ENCODE measurements at places on chromosomes 3 and 15.

GRCh38 chr3:40224796-40225515, 84.6 kb upstream of the EIF1B start:
- DNase-seq, result no peak

DNA sequence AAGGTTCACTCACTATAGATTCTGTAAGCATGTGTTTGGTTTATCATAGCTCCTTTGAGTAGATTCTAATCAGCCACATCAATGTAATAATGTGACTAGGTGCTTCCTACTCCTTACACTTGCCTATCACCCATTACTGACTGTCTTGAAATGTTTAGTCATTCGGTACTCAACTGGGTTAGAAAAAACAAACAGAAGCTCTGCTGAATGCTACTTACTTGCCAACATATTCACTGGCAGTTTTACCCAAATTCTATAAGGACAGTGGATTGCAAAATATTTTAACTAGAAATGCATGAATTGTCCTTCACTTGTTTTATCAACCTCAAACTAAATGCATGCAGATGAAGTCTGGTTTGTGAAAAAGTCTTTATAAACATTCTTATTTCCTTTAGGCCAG, 352.1 kb upstream of the ALCAM start:
- no peak for DNase-seq

DNA sequence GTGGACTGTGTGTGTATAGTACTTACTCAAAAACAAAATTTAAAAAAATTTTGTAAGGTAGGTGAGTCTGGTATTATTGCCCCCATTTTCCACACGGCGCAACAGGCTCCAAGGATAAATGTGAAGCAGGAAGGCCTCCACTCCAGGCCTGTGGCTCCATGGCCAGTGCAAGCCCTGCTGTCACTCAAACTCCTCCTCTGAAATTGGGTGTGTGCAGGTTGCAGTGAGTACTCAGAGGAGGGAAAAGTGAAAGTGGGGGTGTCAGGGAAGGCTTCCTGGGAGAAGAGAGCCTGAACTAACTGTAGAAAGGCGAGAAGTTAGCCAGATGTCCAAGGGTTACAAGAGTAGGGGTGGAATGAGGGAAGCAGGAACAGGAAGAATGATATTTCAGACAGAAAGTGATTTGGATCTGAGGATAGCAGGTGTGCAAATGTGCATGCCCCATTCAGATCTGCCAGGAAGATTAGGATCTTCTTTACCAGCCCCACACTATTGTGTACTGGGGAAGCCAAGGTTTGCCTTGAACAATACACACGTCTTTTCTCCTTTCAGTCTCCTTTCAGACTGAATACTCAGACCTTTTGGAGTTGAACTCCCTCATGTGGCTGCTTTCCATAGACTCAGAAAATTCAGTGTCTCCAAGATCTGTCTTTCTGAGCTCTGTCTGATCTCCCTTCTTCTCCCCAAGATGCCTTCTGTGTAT, 48.7 kb upstream of the RYK start:
- DNase-seq, result no peak

DNA sequence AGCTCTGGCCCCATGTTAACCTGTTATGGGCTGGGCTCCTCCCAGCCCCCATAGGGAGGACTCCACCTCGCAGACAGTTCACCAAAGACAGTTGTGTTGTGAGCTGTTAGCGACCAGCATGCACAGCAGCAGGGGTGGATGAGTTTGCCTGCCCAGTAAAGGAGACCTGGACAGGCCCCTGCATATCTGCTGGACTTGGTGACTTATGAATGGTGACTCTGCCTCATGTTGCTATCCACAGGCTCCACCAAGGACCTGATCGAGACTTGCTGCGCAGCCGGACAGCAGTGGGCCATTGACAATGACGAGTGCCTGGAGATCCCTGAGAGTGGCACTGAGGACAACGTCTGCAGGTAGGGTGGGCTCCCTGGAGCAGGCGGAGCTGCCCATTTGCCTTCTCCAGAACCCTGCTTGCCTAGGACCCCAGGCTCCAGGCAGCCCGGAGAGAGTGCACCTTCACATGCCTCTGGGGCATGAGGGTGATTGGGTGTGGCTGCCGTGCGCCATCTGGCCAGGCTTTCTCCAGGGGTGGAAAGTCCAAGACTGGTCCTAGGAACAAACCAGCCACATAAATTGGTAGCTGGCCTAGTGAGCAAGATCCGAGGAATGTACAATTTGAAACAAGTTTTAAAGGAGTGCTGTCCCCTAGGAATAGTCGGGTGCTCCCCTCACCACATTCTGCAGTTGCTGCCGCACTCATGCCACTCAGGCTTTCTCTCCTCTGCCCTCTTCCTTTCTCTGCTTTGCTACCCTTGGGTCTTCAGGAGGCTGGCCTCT, 59.1 kb downstream of the FBLN2 start:
- no peak for DNase-seq

- no peak for DNase-seq
Observed at GRCh38 chr3:25214034-25214433, 214.0 kb upstream of the RARB start.

DNA sequence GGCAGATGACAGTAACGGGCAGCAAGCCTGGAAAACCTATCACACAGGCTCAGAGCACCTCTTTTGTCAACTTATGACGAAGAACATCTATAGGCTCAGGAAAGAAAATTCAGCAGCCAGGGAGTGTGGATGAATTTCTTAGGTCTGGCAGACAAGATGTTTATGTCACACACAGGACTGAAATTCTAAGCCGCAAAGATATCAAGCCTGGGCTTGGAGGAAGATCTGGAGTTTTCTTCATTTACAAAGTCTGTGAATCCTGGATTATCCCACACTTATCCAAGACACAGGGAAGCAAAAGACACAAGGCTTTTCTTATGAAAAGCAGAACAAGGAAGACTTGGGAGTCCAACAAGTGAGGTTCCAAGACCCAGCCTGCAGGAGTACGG, 23.4 kb upstream of the CHCHD6 start:
- no peak for DNase-seq

DNA sequence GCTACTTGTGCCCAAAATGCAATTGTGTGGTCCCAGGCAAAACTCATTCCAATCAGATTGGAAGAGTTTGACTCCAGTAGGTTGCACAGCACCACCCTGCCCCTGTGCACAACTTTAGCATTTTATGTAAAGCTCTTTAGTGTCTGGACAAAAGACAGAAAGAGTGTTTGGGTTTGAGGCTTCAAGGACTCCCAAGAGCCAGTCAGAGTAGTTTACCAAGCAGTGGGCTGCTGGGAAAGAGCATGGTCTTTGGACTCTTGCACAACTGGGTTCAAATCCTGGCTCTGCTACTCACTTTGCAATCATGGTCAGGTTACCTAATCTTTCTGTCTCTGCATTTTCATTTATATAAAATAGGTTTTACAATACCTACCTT, 75.8 kb upstream of the UMPS start:
- no peak for DNase-seq

DNA sequence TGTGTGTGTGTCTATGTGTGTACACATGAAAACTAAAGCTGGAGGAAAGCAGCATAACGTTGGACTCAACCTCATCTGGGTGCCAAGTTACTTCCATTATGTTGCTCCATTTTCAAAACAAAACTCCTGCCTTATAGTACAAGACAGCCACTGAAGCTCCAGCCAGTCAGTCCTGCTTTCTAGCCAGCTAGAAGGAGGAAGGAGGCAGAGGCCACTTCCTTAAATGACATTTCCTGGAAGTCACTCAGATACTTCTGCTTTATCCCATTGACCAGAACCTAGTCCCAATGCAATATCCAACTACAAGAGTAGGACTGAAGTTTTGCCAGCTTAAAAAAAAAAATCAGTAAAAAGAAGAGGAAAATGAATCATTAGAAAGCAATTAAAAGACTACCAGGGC, 31.7 kb downstream of the CADPS start:
- no peak for DNase-seq

DNA sequence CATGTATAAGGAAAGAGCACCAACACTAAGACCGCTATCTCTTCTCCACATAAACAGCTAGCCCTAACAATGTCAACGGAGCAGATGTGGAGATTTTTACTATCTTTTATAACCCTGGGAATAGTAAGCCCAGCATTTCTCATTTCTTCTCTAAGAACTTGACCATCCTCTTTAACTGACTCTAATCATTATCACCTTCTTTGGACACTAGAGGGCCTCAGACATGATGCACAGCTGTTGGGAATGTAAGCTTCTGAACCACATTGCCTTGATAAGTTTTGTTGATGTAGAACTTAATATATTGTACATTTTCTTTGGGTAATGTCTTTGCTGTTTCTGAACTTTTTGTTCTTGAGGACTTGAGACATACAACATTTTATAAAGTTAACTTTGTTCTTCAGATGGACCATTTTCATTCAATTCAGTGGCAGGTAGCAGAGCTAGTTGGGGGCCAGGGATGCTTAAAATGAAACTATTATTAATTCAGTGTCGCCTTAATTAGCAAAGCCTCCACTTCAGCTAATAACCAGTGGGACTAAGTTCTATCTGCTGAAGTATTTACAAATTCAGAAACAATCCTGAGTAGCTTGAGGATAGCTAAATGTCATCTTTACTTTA, 9.6 kb upstream of the TAGLN3 start:
- no peak for DNase-seq

DNA sequence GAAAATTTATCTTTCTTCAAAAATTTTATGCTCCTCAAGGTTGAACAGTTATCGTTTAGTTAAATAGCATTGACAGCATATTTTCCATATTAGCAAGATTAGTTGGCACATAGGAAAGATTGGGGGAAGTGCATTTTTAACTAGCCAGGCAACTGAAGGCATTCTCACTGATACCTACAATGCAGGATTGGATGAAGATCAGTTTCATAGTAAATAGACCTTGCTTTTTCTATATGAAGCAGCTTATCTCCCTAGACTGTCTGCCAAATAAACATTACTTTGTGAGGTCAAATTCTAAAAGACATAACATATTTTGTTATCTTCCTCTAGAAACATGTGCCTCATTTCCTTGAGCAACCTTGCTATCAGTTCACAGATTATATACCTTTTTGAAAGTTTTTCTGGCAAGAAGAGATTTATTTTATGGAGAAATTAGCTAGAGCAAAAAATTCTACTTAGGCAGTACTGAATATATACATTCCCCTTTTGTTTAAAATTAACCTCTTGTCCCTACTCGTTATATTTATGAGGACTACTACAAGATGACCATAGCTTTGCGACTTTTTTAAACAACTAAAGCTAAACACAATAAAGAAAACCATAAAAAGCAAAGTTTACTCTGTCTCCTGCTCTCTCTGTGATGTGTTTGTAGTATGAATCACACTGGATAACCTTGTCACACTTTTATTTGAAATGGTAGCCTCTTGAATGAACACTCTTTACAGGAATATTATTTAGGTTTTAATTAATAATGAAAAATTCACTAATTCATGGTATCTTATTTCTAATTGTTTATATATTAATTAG, 654.9 kb upstream of the TBL1XR1 start:
- no peak for DNase-seq

DNA sequence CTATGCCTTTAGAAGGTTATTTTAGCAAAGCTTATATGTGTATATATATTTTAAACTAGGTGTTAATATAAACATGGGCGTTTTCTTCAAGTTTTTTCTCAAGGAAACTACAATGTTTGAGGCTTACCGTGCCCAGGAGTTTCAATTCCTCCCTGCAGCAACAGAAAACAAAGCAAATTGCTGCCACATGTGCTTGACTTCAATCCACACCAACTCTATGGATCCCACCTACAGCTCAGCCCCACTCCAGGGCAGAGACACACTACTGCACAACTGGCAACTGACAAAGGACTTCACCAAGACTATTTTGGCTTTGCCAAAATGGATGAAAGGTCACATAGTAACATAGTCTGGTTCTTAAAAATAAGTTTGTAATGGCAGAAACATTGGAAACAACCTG, 346.6 kb downstream of the ERC2 start:
- no peak for DNase-seq

DNA sequence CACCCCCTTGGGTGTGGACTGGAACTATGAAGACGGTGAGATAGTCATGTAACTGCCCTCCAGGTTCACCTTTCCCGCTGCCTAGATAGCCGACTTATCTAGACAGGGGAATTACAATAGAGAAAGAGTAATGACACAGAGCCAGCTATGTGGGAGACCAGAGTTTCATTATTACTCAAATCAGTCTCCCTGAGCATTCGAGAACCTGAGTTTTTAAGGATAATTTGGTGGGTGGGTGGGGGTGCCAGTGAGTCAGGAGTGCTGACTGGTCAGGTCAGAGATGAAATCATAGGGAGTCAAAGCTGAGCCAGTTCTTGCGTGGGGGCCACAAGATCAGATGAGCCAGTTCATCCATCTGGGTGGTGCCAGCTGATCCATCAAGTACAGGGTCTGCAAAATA, 19.7 kb upstream of the DNAJC19 start:
- no peak for DNase-seq

DNA sequence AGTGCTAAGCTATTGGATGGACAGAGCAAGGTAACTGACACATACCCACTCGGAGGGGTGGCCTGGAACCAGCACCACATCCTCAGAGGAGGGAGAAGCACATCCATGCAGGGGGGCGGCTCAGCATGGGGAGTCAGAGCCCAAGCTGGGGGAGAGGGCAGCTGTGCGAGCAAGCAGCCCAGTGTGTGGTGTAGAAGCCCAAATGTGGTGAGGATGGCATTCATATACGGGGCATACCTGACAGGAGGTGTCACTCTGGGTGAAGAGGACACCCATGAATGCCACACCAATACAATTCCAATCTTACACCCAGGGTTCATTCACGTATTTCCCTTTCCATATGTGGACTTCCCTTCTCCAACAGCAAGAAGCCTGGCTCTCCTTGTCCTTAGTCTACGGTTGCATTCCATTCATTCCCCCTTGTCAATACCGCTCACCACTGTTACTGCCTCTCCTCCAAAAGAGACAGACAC, 58.7 kb upstream of the ACAN start:
- DNase-seq, result no peak

DNA sequence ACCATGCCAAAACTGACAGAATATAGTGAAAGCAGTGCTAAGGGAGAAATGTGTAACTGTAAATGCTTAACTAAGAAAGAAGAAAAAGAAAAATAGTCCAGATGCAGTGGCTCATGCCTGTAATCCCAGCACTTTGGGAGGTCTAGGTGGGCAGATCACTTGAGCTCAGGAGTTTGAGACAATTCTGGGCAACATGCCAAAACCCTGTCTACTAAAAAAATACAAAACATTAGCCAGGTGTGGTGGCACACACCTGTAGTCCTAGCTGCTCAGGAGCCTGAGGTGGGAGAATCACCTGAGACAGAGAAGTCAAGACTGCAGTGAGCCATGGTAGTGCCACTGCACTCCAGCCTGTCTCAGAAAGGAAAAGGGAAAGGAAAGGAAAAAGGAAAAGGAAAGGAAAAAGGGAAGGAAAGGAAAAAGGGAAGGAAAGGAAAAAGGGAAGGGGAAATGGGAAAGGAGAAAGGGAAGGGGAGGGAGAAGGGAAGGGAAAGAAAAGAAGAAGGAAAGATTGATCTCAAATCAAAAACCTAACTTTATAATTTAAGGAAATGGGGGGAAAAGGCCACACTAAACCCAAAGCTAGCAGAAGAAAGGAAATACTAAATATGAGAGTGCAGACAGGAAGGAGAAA, 20.3 kb downstream of the C3orf33 start:
- DNase-seq, result no peak

Measured in activated B cell treated with CpG ODN at 0.5 μM for 24 hours (primary cell).